SW 1271 (cell line): ENCODE measurements at places on chromosomes 3 and 15.

DNA sequence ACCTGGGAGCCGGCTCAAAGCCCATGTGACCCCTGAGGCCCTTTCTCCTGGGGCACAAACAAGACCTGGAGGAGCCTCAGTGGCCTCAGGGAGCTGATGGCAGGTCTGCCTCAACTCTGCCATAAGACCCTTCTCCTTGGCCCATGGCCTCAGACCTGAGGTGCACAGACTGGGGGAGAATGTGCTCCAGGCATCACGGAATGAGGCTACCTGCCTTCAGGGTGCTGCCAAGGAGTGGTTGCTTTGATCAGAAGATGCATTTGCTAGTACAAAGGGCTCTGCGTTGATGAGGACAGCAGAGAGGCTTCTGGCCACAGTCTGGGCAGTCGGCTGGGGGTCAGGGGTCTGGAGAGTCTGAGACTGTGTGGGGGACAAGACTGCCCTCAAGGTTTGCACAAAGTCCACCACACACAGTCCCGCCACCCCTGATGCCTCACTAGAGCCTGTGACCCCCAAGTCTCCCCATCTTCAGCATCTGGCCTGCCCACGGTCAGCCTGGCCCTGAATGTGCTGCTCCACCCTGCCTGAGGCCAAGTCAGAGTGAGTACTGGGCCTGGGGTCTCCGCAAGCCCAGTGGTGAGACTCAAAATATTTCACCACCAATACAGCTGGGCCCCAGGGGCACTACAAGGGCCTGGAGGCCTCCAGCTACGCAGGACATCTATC is 26.6 kb downstream of the ALDH1L1 start:
- no peak for DNase-seq

DNA sequence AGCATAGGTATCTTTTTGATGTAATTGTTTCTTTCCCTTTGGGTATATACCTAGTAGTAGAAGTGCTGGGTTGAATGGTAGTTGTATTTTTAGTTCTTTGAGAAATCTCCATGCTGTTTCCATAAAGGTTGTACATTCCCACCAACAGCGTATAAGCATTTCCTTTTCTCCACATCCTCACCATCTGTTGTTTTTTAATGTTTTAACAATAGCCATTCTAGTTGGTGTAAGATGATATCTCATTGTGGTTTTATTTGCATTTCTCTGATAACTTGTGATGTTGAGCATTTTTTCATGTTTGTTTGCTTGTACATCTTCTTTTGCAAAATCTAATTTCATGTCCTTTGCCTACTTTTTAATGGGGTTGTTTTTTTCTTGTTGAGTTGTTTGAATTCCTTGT is 80.0 kb upstream of the TMC3 start:
- DNase-seq = no peak

DNA sequence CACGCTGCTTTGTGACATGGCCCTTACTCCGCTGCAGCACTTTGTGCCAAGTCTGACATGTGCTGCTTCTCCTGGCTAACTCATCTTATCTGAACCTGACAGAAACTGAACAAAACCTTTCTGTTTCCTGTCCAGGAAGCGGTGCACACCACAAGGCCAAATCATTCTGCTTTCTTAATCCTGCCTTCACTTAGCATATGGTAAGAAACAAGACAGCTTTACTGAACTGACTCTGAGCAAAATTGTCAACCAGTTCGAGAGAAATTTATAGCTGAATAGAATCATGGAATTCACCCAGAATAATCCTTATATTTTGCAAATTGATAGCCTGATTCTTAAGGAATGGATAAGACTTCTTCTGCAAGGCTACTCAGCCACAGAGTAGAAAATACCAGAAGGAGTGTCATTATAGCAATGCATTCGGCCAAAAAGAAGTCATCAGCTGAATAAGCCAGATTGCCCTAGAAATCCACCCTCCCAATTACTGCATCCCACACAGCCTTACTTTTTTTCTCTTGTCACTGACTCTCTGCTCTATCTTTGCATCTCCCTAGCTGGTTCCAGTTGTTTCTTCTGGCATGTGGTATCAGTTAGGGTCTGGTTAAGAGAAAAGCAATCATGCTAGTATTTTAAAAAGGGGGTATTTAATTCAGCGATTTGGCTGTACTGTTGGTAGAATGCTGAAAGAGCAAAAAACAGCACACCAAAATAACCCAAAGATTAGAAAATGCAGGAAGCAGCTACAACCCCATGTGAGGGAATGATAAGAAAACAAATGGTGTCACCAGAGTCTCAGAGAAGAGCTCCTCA is 41.6 kb upstream of the STRIT1 start:
- no peak for DNase-seq

- no peak for DNase-seq
These were observed 59.6 kb upstream of the PPARG start for GRCh38 chr3:12229146-12229851.

GRCh38 chr3:53482227-53482626 is 12.2 kb upstream of the CACNA1D start:
- no peak for DNase-seq
